ENCODE measurements at places on chromosomes 7 and 10.
A peak's percentile ranks its signal among the peaks of the same experiment; 100 is the strongest.

DNA sequence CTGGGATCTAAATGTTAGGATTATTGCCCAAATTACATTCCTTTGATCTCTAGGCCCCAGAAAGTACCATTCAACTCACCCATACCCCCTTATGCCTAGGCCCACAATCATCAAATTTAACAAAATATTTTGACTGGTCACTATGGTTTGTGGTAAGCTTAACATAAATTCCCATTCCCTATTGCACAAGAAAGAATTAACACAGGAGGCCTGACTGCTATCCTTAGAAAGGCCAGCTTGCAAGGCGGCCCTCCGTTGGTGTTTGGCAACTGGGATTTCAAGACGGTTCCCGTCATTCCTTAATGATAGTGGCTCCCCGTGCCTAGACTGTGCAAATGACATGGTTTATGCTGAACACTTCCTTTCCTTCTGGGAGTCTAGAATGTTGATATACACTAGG, 29.6 kb downstream of the ARHGAP21 start:
- no peak for DNase-seq

- DNase-seq, result peak; percentile 97
Observed at GRCh38 chr7:41189866-41190265, 513.0 kb downstream of the INHBA start.

GRCh38 chr7:11193131-11193867, 219.6 kb downstream of the PHF14 start:
- peak; percentile 43 for DNase-seq

DNA sequence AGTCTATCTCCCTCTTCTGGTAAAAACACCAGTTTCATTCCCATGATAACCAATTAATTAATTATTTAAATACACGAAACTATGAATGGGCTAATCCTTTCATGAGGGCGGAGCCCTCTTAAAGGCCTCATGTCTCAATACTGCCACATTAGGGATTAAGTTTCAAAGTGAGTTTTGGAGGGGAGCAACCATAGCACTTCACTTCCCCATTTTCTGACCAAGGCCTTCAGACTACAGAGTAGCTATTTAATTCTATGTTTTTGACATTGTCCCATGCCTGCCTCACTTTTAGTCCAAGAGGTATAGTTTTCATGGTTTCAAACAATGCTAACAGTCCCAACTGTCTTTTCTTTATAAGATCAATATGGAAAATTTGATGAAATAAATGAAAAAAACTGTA, 618.6 kb downstream of the ZWINT start:
- DNase-seq, result no peak

GRCh38 chr7:103297837-103298179, 573 bp downstream of the PMPCB start:
- DNase-seq, result no peak

- DNase-seq, result peak; percentile 47
Observed at GRCh38 chr7:93719546-93719945, 145.0 kb upstream of the CALCR start.

DNA sequence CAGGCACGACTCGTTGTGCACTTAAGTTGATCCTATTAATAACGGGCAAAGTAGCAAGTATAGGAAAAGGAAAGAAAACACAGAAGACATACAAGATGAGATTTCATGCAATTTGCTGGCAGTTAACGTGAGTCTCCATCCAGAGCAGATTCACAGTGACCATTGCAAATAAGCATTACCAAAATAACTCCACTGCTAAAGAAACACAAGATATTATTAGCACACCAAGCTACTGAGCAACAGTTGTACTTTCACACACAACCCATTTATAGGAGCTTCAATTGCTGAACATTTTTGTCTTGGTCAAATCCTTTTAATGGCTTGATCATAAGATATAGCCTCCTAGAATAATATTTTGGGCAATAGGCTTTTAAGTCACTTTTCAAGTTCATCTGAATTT, 187.7 kb upstream of the HGF start:
- DNase-seq, result no peak

DNA sequence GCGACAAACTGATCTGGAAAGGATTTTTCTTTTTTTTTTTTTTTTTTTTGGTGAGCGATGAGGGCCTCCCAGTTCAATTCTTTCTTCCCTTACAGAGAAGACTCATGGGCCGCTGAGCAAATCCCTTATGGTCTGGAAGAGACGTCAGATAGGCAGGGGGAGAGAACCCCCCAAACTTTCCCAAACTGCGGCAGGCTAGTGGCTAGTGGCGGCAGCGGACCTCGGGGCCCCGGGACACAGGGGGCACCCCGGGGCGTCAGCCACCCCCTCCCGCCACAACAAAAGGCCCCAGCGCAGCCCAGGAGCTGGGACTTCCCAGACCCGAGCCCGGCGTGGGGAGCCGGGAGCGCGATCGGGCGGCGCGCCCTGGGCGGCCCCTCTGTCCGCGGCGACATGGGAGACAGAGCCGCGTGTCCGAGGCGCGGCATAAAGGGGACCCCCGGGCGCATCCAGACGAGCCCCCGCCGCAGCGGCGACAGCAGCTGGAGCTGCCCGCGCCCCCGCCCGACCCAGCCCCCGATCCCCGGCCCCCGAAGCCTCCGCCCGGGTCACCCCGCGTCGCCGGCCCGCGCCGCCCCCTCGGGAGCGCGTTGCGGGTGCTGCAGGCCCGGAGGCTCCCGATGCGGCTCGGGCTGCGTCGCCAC, 755 bp downstream of the FAM171A1 start:
- DNase-seq, result peak; percentile 38

DNA sequence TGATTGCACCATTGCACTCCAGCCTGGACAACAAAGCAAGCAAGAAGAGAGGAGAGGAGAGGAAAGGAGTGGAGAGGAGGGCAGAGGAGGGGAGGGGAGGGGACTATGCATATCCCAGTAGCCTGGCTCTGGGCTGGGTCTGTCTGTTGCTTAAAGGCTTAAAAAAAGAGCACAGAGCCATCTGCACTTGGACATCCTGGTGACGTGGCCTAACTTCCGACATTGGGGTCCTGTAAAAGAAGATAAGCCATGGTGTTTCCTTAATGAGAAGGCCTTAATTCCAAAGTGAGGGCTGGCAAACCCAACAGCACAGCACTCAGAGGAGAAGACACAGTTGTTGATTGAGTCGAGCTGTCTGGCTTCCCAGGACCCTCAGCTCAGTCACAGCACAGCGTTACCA, 352.6 kb downstream of the PAXIP1 start:
- DNase-seq, result no peak

GRCh38 chr7:129597672-129598071, 13.8 kb upstream of the NRF1 start:
- DNase-seq, result no peak

GRCh38 chr10:72068901-72069446, 19.4 kb downstream of the SPOCK2 start:
- peak; percentile 46 for DNase-seq

GRCh38 chr7:25718596-25718995, 433.4 kb upstream of the NFE2L3 start:
- no peak for DNase-seq

- peak; percentile 79 for DNase-seq
Observed at GRCh38 chr10:33279811-33280602, 54.5 kb downstream of the NRP1 start.

DNA sequence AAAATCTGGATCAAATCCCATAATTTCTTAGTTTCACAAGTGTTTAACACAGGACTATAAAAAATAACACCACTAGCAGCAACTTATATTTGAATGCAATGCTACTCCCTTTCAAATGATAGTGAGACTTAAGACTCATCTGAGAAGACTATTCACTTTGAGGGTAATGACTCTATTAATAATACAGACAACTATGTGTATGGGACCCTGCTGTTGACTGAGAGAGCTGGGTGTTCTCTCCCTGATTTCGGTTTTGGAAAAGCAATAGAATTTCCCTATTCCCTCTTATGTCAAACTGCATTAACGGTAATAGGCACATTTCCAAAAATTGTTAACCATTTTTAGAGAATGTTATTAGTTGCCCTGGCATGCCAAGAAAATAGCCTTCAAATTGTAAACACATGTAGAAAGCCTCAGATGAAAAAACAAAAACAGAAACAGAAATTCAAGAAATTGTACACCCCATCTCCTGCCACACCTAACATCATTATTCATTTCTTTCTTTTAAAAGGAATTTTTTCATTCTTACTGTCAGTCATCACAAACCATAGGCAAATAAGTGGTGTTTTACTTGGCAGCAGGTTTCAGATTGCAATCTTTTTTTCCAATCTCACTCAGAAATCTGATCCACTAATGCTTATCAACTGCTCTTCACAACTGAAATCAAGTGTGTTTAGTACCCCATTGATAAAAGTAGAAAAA, 153.7 kb downstream of the TFPI2 start:
- DNase-seq, result no peak

GRCh38 chr10:12350167-12350872, 973 bp downstream of the CAMK1D start:
- peak; percentile 39 for DNase-seq

GRCh38 chr10:106775127-106775526, 389.4 kb downstream of the SORCS1 start:
- no peak for DNase-seq

GRCh38 chr10:95741807-95742467, 14.0 kb upstream of the ENTPD1 start:
- DNase-seq, result peak; percentile 91

DNA sequence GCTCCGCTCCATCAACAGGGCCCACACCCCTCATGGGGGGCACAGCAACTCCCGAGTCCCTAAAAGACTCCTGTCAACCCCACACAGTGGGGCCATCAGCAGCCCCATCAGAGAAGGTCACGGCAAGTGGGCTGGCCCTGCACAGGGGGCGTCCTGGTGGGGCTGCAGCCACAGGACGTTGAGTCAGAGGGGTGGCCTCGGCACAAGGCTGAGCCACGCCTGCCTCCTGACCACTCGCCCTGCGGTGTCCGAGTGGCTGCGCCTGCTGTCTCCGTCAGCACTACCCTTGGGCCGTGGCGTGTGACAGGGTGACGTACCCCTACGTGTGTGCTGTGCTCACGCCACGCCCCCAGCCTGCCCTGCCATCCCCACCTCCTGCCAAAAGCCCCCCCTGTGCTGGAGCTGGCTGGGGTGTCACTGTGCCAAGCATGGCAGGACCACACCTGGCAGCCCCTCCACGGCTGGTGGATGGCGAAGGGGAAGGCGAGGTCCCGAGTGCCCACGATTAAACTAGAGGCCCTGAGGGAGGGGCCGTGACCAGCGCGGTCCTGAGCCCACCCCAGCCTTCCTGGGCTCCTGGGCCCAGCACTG, 26.0 kb upstream of the NKX6-2 start:
- no peak for DNase-seq

DNA sequence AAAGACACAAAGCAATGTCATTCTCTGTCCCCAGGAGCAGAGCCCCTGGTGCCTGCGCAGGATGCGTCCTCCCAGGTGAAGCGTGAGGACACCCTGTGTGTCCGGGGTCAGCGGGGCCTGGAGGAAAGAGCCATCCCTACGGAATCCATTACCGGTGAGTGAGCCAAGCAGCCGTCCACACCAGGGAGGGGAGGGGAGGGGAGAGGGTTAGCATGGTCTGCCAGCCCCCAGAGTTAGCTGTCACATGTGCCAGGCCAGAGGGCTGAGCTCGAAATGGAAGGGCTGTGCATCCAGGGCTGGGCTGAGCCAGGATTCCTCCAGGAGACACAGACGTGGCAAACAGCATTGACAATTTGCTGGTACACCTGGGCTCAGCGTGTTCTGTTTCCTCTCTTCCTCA, 15.2 kb downstream of the ZNF282 start:
- DNase-seq, result no peak

DNA sequence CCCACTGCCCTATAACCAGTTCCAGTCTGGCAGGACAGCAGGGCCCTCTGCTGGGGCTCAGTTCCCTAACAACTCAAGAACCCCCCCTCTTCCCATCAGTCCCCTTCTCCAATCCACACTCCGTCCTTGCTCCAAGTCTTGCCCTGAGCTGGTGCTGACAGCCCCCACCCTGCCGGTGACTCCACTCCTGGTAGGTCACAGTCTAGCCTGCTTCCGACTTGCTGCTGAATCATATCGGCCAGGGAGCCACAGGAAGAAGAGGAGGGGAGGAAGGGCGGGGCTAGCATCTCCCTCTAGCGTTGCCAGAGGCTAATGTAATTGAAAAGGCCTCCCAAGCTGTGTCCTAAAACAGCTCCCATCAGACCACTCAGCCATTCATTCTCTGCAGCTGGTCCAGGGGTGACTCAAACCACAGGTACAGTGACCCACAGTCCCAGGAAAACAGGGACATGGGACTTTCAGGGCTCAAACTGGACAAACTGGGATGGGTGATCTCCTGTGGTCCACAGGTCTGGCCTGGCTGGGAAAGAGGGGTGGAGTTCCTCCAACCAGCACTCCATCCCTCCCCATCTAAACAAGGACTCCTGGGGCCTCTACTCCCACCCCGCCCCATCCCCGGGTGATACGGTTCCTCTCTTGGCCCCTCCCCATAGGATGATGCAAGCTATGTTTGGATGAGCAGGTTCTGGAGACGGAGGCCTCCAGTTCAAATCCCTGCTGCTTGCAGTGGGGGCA, 158.8 kb downstream of the SH3PXD2A start:
- peak; percentile 98 for DNase-seq

GRCh38 chr10:58260334-58260733, 7.4 kb downstream of the IPMK start:
- no peak for DNase-seq

DNA sequence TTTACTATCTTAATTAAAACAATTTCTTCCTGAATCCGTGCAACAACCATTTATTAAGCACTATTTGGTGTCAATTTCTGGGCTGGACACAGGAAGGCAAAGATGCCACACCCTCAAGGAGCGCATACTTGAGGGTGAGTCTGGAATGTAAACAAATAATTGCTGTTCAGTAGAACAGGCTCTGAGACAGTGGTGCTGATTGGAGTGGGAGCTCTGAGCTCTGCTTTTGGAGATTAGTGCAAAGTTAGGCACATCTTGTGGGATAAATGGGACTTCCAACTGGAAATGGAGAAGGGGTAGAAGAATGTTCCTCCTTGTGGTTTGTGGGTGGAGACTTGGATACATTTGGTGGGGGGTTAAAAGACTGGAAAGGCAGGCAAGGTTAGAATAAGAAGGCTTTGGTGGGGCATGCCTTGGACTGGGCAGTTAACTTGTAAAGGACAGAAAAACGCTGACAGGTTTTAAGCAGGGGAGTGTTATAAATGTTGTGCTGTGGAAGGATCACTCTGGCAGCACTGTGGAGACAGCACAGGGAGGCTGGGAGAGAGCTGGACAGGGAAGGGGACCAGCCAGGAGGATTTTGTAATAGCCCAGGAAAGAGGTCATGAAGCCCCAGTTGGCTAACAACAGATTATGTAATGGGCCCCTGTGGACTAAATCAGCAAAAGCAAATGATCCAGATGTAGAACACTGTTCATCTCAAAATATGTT, 80.7 kb downstream of the ZNF365 start:
- DNase-seq, result peak; percentile 61

DNA sequence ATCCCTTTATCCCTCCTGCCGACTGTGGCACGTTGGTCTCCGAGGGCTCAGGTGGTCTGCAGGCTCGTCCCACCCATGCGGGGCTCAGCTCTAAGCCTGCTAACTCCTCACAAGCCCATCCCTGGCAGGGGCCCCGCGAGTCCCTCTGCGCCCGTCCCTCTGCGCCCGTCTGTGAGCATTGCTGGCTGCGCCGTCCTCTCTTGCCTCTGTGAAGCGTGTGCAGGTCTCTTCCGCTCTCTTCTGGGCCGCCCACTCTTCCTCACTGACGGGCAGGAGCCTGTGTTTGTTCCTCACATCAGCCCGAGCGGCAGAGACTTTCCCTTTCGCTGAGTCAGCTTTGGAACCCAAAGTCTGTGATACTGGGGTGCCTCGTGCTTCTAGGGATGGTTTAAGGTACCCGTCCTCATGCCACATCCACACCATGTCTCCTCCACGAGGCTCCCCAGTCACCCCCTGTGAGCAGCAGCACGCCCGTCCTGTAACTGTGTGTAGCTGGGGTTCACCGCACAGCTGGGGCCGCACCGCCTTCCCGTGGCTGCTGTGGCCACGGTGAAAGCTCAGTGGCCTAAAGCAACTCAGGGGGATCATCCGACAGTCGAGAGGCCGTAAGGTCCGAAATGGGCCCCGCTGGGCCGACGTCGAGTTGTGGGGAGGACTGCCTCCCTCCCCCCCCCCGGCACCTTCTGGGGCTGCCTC, 35.5 kb downstream of the ADGRA1 start:
- DNase-seq, result no peak
